Effector CD8-positive, alpha-beta T cell (primary cell): ENCODE measurements at places on chromosomes 1 and 21.

GRCh38 chr1:156860628-156861423 is at the start of gene NTRK1:
Gene NTRK1 (plus strand): TSS chr1:156860865. CDS start chr1:156860935, 70 bp downstream.
- peak; percentile 15 for DNase-seq

GRCh38 chr1:5513846-5514526 is 478.2 kb downstream of the NPHP4 start:
- DNase-seq = no peak

DNA sequence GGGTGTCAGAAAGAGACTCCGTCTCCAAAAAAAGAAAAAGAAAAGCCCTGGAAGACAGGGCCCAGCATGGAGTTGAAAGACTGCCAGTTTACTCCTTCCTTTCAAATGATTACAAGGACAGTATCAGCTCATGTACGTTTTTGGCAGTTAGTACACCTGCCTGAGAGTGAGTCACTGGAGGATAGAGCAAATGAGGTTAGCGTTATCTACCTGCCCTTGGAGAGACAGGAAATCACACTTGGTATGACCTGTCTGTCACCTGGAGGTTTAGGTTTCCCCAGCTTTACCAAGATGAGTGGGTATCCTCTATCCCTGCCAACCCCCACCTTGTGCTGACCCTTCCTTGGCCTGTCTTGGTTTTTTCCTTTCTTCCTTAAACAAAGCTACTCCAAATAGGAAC is 96.8 kb upstream of the BMP8A start:
- DNase-seq = no peak

DNA sequence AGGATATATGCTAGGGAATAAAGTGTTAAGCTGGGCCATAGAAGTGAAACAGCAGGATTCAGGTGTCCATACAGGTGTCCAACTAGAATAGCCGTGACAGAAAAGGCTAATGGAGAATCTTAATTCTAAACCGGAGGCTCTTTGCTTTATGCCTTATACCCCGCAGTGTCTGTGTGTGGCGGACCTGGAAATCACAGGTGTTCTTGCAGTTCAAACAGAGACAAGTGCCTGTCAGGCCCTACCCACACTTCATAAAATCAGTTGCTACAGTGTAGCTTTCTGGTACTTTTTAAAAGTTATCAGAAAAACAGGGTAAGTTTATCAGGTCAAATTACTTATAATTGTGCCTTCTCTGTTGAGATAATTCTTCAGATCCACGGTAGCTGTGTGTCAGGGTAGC is 293.9 kb downstream of the LRRC7 start:
- DNase-seq = no peak

DNA sequence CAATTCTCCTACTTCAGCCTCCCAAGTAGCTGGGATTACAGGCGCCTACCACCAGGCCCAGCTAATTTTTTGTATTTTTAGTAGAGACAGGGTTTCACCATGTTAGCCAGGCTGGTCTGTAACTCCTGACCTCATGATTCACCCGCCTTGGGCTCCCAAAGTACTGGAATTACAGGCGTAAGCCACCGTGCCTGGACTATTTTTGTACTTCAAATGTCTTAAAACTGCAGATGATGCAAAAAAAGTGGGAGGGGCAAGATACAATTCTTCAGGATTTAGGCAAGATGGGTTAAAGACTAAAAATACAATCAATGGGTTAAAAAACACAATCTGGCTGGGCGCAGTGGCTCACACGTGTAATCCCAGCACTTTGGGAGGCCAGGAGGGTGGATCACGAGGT is 4.7 kb downstream of the SCAF4 start:
- no peak for DNase-seq
